ENCODE measurements at places on chromosomes 3 and 15.
A peak's percentile ranks its signal among the peaks of the same experiment; 100 is the strongest.

DNA sequence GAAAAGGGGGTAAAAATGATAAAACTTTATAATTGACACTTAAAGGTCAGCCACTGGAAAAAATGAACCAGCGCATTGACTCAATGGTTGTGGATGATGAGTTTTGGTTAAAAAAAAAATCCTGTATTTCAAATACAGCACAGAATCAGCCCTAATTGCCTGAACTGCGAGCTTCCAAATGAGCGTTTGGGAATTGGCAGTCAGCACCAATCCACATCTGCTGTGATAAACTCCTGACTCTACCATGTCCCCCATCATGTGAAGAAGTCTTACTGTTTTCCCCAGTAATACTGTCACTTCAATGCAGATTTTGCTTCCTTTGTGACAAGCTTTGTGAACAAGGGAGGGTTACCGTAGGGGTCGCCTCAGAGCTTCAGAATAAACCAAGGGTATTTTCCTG, 235.4 kb downstream of the EBLN2 start:
- H3K27me3 ChIP-seq: no peaks in the 10 kb centered on the region
- no peaks in the 10 kb centered on the region for H3K36me3 ChIP-seq

DNA sequence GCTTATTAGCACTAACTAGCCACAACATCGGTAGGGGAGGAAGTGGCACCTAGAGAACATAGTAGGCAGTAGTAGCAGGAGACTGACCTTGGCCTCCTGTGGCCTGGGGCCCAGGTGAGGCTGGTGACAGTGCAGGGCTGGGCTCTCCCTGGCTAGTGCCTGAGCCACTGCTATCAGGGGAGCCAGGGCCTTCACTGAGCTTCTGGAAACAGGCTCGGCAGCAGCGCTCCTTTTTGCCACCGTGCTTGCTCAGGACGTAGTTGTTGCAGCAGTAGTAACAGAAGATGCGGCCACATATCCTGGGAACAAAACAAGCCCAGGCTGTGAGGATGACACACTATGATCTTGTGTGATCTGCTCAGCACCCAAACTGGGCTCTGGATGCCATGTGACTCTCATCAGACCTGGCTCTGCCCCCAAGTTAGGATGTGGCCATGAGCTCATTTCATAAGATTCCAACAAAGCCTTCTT, 15.1 kb downstream of the CXCR6 start:
- no peak overlapping the region for H3K27ac ChIP-seq
- no peak for DNase-seq
- H3K36me3 ChIP-seq: peaks cover 96% of the 10 kb centered on the region

- no peaks in the 10 kb centered on the region for H3K27me3 ChIP-seq
- no peaks in the 10 kb centered on the region for H3K4me1 ChIP-seq
- DNase-seq: no peak
- H3K36me3 ChIP-seq: peaks cover 20% of the 10 kb centered on the region
These were observed 58.9 kb downstream of the ABCC5 start for GRCh38 chr3:183958775-183959174.

DNA sequence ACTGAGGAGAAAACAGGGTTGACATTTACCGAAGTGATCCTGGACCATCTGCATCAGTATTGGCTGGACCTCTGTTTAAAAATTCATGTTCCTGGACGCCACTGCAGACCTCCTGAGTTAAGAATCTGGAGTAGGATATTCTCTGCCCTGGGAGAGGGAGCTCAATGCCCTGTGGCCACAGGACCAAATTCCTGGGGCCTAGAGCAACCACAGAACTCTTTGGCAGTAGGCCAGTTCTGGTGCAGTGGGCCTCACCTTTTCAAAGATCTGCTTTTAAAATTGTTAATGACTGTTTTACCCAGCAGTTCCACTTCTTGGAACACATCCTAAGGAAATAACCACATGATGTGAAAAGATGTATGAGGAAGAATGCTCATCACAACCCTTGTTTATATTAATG, 133.3 kb upstream of the ADPGK start:
- H3K4me3 ChIP-seq: no peak overlapping the region
- H3K27me3 ChIP-seq: no peaks in the 10 kb centered on the region
- no peaks in the 10 kb centered on the region for H3K36me3 ChIP-seq

DNA sequence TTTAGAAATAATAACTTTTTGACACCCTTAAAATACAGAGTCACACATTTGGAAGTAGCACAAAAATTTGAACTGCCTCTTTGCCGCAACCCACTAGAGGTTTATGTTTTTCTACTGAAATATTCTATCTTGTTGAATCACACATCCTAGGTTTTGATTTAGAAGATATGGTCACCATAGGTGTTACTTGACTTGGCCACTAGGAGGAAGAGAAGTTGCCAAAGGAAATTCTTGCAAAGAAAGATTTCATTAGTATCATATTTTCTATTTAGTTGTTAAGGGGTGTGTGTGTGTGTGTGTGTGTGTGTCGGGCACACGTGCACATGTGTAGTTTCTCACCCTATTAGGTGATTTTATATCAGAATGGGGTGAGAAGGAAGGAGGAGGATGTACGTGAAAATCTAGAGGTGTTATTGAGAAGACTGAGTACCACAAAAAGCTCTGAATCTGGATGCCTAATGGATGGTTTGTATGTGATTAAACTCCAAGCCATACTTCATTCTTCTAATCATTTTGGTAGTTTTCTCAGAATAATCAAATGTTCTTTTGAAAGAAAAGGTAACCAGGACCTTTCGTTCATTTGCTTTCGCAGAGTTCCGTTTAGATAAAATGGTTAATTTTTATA, 31.5 kb downstream of the ZFAND6 start:
- H3K27me3 ChIP-seq: no peaks in the 10 kb centered on the region
- no peaks in the 10 kb centered on the region for H3K4me1 ChIP-seq
- H3K4me3 ChIP-seq: no peak overlapping the region
- no peak for DNase-seq

- H3K4me1 ChIP-seq: no peaks in the 10 kb centered on the region
- H3K4me3 ChIP-seq: no peak overlapping the region
- no peak overlapping the region for H3K27ac ChIP-seq
These were observed 209.9 kb upstream of the CNTN3 start for GRCh38 chr3:74824366-74824765.

GRCh38 chr3:151561878-151562277, 101.0 kb upstream of the IGSF10 start:
- H3K4me1 ChIP-seq: no peaks in the 10 kb centered on the region
- no peaks in the 10 kb centered on the region for H3K27me3 ChIP-seq
- no peak for DNase-seq

- H3K27ac ChIP-seq: peak overlapping the region; percentile 98
- H3K27me3 ChIP-seq: no peaks in the 10 kb centered on the region
- H3K36me3 ChIP-seq: no peaks in the 10 kb centered on the region
- no peak for DNase-seq
These were observed 11.8 kb downstream of the TNK2 start for GRCh38 chr3:195896361-195897080.

DNA sequence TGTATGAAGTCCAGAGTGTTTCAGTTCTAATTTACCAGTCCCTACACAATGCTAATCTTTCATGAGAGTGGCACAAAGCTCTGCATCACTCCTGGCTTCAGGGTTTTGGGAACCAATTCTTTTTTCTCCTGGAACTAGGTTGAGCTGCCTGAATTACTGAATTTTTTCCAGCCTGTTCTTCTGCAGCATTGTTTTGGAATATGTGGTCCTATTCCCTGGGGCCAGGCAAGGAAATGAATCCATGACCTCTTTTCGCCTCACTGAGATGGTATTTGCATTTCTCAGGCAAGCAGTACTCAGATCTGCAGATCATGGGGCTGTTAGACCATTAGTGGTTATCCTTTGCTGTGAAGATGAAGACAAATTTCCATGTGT, 25.6 kb upstream of the GPR171 start:
- H3K4me1 ChIP-seq: peaks cover 8% of the 10 kb centered on the region
- no peak for DNase-seq
- H3K27me3 ChIP-seq: no peaks in the 10 kb centered on the region
- no peak overlapping the region for H3K4me3 ChIP-seq
- no peaks in the 10 kb centered on the region for H3K36me3 ChIP-seq

- no peak overlapping the region for H3K4me3 ChIP-seq
- no peaks in the 10 kb centered on the region for H3K36me3 ChIP-seq
- no peak for DNase-seq
- no peak overlapping the region for H3K27ac ChIP-seq
- H3K4me1 ChIP-seq: no peaks in the 10 kb centered on the region
- H3K27me3 ChIP-seq: no peaks in the 10 kb centered on the region
These were observed 43.5 kb downstream of the CFAP92 start for GRCh38 chr3:128950223-128950938.

- no peaks in the 10 kb centered on the region for H3K36me3 ChIP-seq
- no peaks in the 10 kb centered on the region for H3K27me3 ChIP-seq
- DNase-seq: no peak
- no peak overlapping the region for H3K27ac ChIP-seq
- no peak overlapping the region for H3K4me3 ChIP-seq
These were observed 288.8 kb downstream of the CNTN6 start for GRCh38 chr3:1381647-1382036.

DNA sequence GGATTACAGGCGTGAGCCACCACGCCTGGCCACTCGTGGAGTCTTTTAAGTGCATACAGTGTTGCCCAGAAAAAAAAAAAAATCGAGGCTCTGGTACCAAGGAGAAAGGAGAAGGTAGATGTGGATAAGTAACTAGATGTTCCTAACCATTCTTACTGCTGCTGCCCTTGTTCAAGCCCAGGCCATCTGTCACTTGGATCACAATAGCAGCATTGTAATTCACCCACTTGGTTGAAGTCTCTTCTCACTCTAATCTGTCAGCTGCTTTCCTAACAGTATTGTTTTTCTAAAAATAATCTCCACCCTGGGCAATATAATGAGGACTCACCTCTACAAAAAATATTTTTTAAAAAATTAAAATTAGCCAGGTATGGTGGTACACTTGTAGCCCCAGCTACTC, 58.0 kb upstream of the CRTC3 start:
- no peaks in the 10 kb centered on the region for H3K27me3 ChIP-seq
- no peak for DNase-seq
- H3K36me3 ChIP-seq: peaks cover 53% of the 10 kb centered on the region
- H3K27ac ChIP-seq: no peak overlapping the region
- no peaks in the 10 kb centered on the region for H3K4me1 ChIP-seq

GRCh38 chr3:10242182-10243065, 5.8 kb upstream of the TATDN2 start:
- DNase-seq: no peak
- no peaks in the 10 kb centered on the region for H3K27me3 ChIP-seq
- peaks cover 50% of the 10 kb centered on the region for H3K36me3 ChIP-seq
- H3K4me3 ChIP-seq: no peak overlapping the region
- H3K4me1 ChIP-seq: no peaks in the 10 kb centered on the region

- no peaks in the 10 kb centered on the region for H3K27me3 ChIP-seq
- no peaks in the 10 kb centered on the region for H3K4me1 ChIP-seq
- no peak for DNase-seq
- no peaks in the 10 kb centered on the region for H3K36me3 ChIP-seq
- H3K4me3 ChIP-seq: no peak overlapping the region
These were observed 240.7 kb upstream of the TBC1D5 start for GRCh38 chr3:17983106-17983505.

GRCh38 chr15:66941108-66941711, 124.2 kb upstream of the SMAD3 start:
- H3K4me1 ChIP-seq: no peaks in the 10 kb centered on the region
- H3K27ac ChIP-seq: no peak overlapping the region
- no peaks in the 10 kb centered on the region for H3K27me3 ChIP-seq
- no peaks in the 10 kb centered on the region for H3K36me3 ChIP-seq
- DNase-seq: peak; percentile 58

DNA sequence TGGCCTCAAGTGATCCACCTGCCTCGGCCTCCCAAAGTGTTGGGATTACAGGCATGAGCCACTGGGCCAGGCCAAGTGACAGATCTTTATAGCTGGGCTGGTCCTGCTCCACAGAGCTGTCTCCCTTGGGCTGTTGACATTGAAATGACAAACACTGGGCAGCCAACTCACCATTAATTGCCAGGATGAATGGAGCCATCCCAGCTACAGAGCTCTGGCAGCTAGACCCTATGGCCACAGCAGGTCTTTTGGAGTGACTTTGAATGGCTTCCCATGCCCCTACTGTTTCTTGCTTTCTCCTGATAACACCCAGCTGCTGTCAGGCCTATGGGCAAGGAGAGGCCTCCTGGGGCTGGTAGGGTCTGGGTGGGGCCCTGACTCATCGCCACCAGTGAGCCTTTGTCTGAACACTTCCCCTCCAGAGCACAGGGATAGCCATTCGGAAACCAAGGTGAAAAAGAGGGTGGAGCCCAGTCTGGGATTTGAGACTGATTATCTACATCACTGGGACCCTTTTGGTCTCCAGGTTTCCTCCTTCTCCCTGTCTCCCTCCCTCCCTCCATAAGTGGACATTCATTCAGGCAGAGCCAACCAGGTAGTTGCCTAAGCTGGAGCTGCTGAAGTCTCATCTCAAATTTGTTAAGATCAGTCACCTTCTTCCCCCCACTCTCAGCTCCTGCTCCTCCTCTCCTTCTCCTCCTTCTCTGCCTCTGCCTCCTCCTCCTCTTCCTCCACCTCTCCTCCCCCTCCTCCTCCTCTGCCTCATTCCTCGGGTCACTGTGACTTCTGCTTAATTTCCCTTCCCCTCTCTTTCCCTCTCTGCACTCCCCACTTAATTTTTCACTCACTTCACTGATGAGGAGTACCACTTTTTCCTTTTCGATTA, 34.0 kb downstream of the BHLHE40 start:
- H3K4me3 ChIP-seq: no peak overlapping the region
- no peak overlapping the region for H3K27ac ChIP-seq

- no peak overlapping the region for H3K4me3 ChIP-seq
- no peak overlapping the region for H3K27ac ChIP-seq
- no peaks in the 10 kb centered on the region for H3K36me3 ChIP-seq
- no peaks in the 10 kb centered on the region for H3K4me1 ChIP-seq
- no peaks in the 10 kb centered on the region for H3K27me3 ChIP-seq
These were observed 87.5 kb downstream of the GAP43 start for GRCh38 chr3:115710799-115711198.

DNA sequence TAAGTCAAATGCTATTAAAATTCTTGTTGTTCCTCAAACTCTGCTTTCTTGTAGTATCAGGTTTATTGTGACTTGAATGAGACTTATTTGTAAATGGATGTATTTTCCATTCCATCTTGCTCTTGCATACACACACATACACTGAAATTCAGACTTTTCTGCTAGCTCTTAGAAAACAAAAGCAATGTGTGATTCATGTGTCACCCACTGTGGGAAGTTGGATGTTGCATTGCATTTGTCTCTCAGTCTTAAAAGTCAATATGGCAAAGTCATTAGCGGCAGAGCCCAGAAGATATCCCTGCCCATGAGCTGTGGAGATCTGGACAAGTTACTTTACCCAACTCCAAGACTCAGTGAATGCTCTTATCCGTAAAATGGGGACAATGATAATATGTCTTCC, 357.2 kb upstream of the TPRG1 start:
- no peak overlapping the region for H3K27ac ChIP-seq
- H3K4me1 ChIP-seq: no peaks in the 10 kb centered on the region
- DNase-seq: no peak
- H3K4me3 ChIP-seq: no peak overlapping the region

GRCh38 chr3:152458376-152459117, 189.8 kb downstream of the MBNL1 start:
- H3K4me1 ChIP-seq: peaks cover 40% of the 10 kb centered on the region
- no peak overlapping the region for H3K4me3 ChIP-seq
- peak overlapping the region; percentile 4 for H3K27ac ChIP-seq
- no peak for DNase-seq
- H3K27me3 ChIP-seq: no peaks in the 10 kb centered on the region
